ENCODE measurements at places on chromosomes 7 and 10.

- no peaks in the 10 kb centered on the region for H3K36me3 ChIP-seq
- H3K4me1 ChIP-seq = no peaks in the 10 kb centered on the region
- no peak overlapping the region for H3K27ac ChIP-seq
- no peak for DNase-seq
These were observed 530.8 kb downstream of the SH2D4B start for GRCh38 chr10:81068460-81068859.

DNA sequence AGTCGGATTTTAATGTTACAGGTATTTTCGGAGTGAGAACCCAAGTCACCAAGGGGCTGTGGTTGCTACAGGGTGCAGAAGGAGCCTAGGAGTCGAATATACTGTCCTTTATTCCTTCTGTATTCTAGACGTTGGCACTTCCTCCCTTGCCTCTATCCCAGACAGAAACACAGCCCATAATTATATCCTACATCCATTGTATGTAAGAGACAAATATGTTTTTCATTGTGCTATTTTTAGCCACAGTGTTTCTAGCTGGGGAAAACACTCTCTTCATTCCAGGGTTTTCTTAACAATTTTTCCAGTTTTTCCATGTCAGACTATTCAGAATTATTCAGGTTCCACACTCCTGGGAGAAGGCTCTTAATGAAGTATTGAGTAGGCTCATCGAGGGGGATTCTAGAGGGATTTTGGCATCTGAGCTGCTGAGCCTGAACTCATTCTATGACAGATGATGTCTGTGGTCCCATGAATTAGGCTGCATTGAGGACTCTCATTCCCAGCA lies 32.6 kb downstream of the KIAA1217 start:
- H3K4me1 ChIP-seq = peaks cover 3% of the 10 kb centered on the region
- H3K27me3 ChIP-seq = no peaks in the 10 kb centered on the region
- no peak for DNase-seq

- no peaks in the 10 kb centered on the region for H3K36me3 ChIP-seq
- H3K27ac ChIP-seq = no peak overlapping the region
- no peaks in the 10 kb centered on the region for H3K27me3 ChIP-seq
- H3K4me3 ChIP-seq = no peak overlapping the region
- no peaks in the 10 kb centered on the region for H3K4me1 ChIP-seq
These were observed 8.6 kb downstream of the GJD4 start for GRCh38 chr10:35613597-35614226.

DNA sequence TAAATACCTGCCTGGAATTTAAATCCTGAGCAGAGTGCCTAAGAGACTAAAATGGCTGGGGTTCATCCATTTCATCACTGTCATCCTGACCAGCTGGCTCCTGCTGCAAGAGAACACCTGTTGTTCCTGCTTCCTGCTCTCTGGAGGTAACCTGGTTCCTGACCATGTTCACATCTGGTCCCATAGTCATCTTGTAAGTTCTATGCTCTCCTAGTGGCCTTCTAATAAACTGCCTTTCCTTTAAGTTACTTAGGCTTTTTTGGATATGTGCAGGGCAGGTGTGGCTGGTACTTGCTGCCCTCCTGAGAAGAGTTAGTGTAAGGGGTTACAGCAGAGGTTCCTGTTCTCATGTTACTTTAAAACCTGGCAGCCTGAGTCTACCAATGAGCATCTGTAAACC lies 80.0 kb downstream of the NRCAM start:
- H3K36me3 ChIP-seq = no peaks in the 10 kb centered on the region
- no peak overlapping the region for H3K4me3 ChIP-seq
- no peaks in the 10 kb centered on the region for H3K4me1 ChIP-seq
- no peak for DNase-seq
- no peak overlapping the region for H3K27ac ChIP-seq

GRCh38 chr10:93851169-93851568 lies 42.6 kb upstream of the SLC35G1 start:
- H3K4me1 ChIP-seq = no peaks in the 10 kb centered on the region
- no peak for DNase-seq
- no peak overlapping the region for H3K27ac ChIP-seq
- H3K36me3 ChIP-seq = no peaks in the 10 kb centered on the region

GRCh38 chr10:61052469-61053205 lies 108.7 kb upstream of the RHOBTB1 start:
- no peak overlapping the region for H3K27ac ChIP-seq
- no peak overlapping the region for H3K4me3 ChIP-seq
- no peaks in the 10 kb centered on the region for H3K27me3 ChIP-seq
- no peaks in the 10 kb centered on the region for H3K36me3 ChIP-seq

GRCh38 chr7:33050535-33051318 lies 11.8 kb downstream of the NT5C3A start:
- H3K36me3 ChIP-seq = no peaks in the 10 kb centered on the region
- no peaks in the 10 kb centered on the region for H3K4me1 ChIP-seq
- H3K4me3 ChIP-seq = no peak overlapping the region
- H3K27ac ChIP-seq = no peak overlapping the region
- no peak for DNase-seq

- no peaks in the 10 kb centered on the region for H3K4me1 ChIP-seq
- no peaks in the 10 kb centered on the region for H3K27me3 ChIP-seq
- no peak overlapping the region for H3K4me3 ChIP-seq
- no peak for DNase-seq
These were observed 9.9 kb downstream of the CCDC126 start for GRCh38 chr7:23607130-23607529.

DNA sequence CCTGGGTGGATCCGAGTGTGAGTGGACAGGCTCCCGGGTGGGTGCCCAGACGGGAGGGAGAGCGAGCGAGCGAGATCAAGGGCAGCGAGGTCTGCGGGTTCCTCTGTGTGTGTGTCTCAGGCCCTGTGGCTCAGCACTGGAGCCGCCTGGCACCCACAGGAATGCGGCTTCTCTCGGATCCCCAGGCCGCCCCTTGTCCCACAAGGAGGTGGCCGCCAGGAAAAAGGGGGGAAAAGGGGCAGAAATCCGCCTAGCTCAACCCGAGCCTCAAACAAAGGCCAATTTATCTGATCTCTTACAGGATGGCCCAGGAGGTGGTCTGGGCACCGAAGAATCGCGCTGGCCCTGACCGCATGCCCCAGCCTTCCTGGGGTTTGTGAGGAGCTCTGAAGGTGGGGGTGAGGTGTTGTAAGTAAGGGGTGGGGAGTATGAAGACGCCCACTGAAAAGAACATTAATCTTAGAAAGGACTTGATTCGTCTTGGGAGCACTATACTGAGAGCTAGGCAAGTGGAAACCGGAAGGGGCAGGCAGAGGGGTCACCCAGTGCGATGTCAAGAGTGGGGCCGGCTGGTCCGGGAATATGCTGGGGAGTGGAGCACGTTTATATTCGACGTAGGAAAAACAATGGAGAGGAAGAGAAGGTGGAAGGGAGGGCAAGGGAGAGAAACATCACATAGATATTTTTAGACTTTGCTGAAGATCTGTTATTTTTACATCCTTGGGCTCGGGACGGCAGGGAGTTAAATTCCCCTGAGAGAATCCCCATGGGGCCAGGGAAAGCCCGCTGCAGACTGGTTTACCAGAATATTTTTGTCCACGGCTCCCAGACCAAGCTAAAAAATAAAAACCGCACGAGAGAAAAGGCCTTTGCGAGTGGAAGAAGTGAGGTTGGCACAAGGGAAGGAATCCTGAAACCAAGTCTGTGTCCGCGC lies 7.2 kb downstream of the DLX5 start:
- H3K36me3 ChIP-seq = no peaks in the 10 kb centered on the region
- peaks cover 97% of the 10 kb centered on the region for H3K27me3 ChIP-seq
- H3K4me3 ChIP-seq = no peak overlapping the region

- peaks cover 3% of the 10 kb centered on the region for H3K4me1 ChIP-seq
- no peak for DNase-seq
- H3K4me3 ChIP-seq = no peak overlapping the region
- no peak overlapping the region for H3K27ac ChIP-seq
- no peaks in the 10 kb centered on the region for H3K36me3 ChIP-seq
These were observed 52.3 kb upstream of the MYL10 start for GRCh38 chr7:101681170-101682007.

DNA sequence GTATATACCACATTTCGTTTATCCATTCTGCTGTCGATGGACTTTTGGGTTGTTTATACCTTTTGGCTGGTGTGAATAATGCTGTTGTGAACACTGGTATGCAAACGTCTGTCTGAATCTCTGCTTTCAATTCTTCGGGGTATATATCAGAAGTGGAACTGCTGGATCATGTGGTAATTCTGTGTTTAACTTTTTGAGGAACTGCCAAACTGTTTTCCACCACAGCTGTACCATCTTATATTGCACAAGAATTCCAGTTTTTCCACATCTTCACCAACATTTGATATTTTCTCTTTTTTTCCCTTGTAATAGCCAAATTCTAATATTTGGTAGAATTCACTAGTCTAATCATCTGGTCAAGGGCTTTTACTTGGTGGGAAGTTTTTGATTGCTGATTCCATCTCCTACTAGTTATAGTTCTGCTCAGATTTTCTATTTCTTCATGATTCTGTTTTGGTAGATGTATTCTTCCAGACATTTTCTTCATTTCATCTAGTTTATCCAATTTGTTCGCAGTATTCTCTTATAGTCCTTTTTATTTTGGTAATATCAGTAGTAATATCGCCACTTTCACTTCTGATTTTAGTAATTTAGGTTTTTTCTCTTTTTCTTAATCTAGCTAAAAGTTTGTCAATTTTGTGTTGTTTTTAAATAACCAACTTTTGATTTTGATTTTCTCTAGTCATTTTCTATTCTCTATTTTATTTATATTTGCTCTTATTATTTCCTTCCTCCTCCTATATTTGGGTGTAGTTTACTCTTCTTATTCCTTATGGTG lies 271.2 kb downstream of the ZEB1 start:
- H3K36me3 ChIP-seq = no peaks in the 10 kb centered on the region
- no peaks in the 10 kb centered on the region for H3K27me3 ChIP-seq
- no peak overlapping the region for H3K27ac ChIP-seq

DNA sequence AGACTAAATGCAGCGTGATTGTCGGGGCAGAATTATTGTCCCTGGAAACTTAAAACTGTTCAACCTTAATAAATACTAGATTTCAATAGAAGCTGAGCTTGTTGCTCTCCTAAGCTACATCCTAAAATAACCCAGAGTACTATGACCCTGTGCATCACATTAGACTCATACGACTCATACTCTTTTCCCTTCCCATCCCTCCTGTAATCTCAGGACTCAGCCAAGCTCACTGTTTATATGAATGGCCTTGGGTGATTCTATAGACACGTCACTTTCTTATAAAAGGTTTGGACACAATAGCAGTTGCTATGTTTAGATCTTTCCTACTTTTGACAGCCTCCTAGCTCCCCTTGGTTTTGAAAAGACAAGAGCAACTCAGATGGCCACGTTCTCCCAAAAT lies 17.2 kb downstream of the TCF7L2 start:
- H3K27ac ChIP-seq = no peak overlapping the region
- no peaks in the 10 kb centered on the region for H3K27me3 ChIP-seq
- DNase-seq = no peak

- H3K4me1 ChIP-seq = no peaks in the 10 kb centered on the region
- no peak overlapping the region for H3K4me3 ChIP-seq
- H3K27ac ChIP-seq = no peak overlapping the region
- no peak for DNase-seq
- H3K27me3 ChIP-seq = no peaks in the 10 kb centered on the region
These were observed 191.1 kb upstream of the SLC26A5 start for GRCh38 chr7:103637094-103637493.

All from iPS DF 6.9 (cell line).